ENCODE measurements at places on chromosomes 6 and 20.

DNA sequence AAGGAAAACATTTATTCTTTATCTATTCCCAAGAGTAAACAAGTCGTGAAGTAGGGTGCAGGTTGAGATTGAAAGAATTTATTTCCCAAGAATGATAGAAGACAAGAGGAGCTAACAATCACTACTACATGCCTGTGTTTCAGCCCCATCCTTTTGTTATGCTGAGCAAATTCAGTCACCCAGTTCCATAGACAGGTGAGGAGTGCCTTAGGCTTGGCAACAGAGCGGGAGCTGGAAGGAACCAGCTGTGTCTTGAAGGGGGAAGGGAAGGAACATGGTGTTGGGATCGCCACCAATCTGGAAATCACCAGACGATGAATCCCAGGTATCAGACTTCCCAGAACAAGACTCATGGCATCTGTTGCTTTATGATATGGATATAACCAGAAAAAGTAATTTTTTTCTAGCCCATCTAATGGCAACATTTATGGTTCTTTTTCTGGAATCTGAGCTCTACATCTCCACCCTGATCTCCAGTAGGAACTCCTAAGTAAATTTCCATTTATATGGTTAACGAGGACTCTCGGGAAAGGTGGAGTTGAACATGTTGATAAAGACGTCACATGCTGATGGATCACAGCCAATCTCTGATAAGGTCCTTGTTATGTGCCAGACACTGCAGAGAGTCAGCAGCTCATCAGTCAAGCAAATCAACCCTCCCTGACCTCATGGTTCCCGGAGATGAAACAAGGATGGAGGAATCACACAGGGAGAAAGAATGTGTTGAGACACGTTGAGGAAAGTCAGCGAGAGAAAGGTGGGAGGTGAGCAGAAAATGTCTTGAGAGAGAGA is 344.9 kb downstream of the SMOC2 start:
- no peak for DNase-seq

DNA sequence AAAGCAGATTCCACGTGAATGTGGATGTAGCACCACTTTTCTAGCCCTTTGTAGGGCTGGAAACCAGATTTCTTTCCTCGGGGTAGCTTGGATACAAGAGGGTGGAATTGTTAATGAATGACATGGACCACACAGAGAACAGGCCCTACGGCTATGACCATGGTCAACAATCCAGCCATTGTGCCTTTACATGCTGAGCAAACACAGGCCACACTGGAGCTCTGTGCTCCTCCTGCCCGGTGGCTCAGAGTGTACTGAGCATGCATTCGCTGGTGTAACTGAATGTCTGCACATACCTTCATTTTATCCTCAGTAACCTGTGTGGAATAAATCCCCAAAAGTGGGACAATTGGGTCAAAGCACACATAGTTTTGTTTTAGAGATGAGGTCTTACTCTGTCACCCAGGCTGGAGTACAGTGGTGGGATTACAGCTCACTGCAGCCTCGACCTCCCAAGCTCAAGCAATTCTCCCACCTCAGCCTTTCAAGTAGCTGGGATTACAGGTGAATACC is 32.8 kb downstream of the LRP11 start:
- no peak for DNase-seq

DNA sequence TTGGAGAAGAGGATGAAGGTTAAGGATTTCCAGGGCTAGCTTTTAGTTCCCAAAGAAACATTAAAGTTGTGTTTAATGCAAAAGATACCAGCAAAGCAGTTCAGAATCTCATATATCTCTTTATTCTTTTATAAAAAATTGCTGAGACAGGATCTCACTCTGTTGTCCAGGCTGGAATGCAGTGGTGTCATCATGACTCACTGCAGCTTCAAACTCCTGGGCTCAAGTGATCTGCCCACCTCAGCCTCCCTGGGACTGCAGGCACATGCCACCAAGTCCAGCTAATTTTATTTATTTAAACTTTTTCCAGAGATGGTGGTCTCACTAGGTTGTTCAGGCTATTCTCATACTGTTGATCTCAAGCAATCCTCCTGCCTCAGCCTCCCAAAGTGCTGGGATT is 41.1 kb upstream of the CAP2 start:
- DNase-seq, result no peak

DNA sequence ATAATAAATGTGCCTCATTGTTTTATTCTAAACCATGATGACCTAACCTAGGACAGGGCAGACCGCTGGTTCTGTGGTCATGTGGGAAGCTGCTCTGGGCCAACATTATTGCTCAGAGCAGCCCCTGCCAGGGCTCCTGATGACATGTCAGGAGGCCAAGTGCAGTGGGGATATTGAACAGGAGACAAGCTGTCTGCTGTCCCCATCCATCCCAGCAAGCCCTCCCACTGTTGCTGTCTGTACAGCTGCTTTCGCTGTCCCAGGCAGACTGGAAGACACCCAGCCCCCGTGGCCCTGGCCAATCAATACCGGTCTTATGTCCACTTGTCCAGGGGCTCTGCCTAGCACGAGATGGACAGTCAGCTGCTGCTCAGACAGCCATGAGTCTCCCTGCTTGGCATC is 43.2 kb upstream of the FNDC1 start:
- no peak for DNase-seq

- DNase-seq, result no peak
Observed at GRCh38 chr6:136108361-136108945, 141.7 kb downstream of the MTFR2 start.

GRCh38 chr6:67815623-67816022 is 819.5 kb upstream of the ADGRB3 start:
- DNase-seq, result no peak

Measured in stimulated activated naive CD8-positive, alpha-beta T cell treated with anti-CD3 and anti-CD28 coated beads, Interleukin-15, amount 100 ng/mL, for 72 hours (primary cell).